ENCODE measurements at places on chromosomes 12 and 14.

GRCh38 chr14:75277815-75278421 is 710 bp upstream of the FOS start:
- no peak for DNase-seq

GRCh38 chr14:71206766-71207371 is 299.6 kb downstream of the PCNX1 start:
- DNase-seq: no peak

DNA sequence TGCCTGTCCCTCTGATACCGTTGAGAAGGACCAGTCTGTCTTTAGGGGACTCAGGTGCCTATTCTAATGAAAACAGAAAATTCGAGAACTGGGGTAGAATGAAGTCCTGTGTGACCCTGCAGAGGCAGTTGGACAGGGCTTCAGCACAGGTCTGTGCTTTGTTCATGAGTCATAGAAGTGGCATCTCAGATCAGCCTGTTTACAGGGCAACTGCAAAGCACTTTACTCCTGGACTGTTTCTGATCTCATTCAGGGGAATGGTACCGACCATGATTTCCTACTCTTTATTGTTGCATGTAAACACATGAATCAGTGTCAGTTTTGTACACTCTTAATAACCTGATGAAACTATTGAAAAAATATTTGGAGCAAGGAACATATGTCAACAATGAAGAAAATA is 1517.0 kb downstream of the AACS start:
- no peak for DNase-seq

- DNase-seq: no peak
Observed at GRCh38 chr14:77574446-77575115, 41.9 kb downstream of the SPTLC2 start.

DNA sequence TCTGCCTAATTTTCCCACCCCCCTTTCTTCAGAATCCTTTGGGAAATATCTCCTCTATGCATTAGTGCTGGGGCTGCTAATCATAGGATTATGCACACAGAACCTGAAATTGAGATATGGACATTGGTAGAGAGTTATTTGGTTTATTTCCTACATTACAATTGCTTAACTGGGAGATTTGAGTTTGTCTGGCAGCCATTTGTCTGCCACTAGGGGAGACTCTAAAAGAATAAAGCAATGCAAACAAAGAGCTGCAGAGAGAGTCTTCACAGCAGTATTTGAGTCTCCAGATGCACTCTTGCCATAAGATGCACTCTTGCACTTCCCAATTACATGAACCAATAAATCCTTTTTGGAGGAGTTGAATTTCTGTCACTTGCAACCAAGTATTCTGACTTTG is 12.0 kb upstream of the PCNX4 start:
- DNase-seq: no peak

DNA sequence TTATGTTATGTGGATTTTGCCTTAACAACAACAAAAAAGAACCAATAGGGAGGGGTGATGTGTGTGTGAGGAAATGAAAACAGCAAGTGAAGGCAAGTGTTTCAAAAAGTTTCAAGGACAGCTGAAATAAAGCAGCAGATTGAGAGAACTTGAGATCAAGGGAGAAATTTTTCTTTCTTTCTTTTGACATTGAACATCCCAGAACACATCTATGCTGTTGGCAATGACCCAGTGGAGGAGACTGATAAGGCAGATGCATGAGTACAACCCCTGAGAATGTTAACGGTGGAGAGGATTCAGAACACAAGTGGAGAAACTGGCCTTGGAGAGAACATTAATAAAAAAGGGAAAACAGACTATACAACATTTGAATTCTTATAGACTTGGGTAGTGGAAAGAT is 2.9 kb downstream of the LLPH start:
- DNase-seq: no peak

DNA sequence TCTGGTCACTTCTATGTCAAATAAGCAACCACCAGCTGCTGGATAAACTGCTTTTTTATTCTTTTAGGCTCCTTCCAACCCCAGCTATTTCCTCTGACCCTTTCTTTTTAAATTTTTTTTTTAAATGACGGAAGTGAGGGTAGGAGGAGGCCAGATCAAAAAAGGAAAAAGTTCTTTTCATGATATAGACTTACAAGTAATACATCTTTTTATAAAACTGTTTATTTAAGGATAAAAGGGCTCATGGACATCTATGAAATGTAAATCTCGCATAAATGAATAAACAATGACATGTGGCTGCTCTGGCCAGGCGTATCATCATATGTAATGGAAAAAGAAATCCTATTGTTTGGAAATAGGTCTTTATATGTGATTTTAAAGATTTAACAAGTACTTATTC is 169.0 kb upstream of the ATP2B1 start:
- DNase-seq: no peak

GRCh38 chr12:121159467-121160307 is 27.0 kb downstream of the P2RX7 start:
- DNase-seq: no peak

DNA sequence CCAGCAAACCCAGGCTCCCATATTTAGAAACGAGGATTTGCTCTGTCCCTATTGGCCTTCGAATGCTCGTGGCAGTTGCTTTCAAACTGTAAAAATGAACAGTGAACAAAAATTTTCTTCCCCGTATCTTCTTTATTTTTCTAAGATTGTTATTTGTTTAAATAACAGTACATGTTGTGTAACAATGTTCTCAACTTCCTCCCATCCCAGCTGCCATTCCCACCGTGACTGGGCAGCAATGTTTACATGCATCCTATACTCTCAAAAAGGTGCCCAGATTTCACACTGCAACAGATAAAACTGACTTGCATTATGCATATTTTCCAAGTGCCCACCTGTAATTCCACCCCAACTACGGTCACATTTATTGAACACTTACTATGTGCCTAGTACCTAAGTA is 12.8 kb downstream of the VCPKMT start:
- DNase-seq: no peak

DNA sequence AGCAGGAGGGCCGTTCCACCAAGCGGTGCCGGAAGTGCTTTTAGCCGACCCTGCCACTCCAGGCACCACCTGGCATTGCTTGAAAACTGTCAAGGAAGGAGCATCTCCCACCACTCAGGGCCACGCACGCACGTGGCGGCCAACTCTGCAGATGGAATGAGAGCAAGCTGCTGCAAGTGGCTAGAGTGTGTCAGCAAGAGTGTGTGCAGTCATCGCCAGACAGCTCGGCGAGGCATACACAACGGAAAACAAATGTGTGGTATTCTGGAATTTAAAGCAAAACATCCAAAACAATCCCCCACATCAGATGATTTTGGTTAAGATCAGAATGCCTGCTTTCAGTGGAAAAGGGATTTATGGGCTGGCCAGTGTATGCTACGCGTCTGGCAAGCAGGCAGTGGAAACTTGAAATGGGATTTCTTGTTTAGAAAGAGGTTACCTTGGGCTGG is 11.2 kb downstream of the CD9 start:
- no peak for DNase-seq

DNA sequence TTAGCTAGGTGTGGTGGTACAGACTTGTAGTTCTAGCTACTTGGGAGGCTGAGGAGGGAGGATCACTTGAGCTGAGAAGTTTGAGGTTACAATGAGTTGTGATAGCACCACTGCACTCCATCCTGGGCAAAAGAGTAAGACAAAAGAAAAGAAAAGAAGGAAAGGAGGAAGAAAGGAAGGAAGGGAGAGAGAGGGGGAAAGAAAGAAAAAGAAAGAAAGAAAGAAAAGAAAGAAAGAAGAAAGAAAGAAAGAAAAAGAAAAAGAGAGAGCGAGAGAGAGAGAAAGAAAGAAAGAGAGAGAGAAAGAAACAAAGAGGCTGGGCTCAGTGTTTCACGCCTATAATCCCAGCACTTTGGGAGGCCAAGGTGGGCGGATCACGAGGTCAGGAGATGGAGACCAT is 10.3 kb upstream of the GNPTAB start:
- no peak for DNase-seq

DNA sequence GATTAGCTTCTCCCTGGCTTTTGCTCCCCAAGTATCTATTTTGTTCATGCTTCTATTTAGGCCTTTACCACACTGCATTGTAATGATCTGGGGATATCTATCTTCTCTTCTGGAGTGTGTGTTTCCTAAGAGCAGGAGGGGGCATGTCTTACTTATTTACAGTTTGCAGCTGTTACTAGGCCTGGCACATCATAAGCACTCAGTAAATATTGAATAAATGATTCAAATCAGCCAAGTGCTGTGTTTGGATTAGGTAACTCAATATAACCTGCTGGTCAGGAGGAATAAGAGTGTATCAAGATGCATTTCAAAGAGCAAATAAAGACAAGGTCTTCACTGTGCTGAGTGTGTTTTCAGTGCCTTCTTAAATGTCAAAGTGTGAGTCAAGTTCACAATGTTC is 186.1 kb downstream of the FOXG1 start:
- DNase-seq: peak; percentile 49

DNA sequence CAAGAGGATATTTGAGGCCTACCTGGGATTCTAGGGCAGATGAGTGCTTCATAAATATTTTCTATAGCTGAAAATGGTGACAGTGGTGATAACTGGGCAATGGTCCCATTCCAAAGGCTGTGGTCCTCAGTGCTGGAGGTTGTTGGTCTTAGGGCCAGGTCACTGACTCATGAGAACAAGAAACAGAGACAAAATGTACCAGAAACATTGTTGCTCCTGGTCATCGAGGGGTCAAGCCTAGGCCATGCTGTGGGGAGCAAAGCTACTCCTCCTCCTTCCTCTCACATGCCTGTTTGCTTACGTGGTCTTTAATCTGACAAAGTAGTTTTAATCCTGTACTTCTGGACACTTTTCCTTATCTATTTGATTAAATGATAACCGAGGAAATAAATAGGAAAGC is 33.8 kb downstream of the ERG28 start:
- no peak for DNase-seq

DNA sequence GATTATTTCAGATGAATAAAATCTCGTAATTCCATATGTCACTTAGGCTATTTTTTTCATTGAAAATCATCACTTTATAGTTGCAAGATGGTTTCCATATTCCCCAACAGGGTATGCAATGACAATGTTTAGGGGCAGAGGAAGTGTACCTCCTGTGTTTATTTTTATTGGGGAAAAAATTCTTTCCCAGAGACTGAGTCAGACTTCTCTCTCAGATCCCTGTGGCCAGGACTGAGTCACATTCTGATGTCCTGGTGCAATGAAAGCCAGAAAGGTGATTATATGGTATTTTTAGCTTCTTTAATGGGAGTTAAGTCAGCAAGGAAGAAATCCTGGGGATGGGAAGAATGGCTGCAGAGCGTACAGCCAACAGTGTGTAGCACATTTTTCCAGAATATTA is 196.9 kb upstream of the ALG10 start:
- DNase-seq: no peak

DNA sequence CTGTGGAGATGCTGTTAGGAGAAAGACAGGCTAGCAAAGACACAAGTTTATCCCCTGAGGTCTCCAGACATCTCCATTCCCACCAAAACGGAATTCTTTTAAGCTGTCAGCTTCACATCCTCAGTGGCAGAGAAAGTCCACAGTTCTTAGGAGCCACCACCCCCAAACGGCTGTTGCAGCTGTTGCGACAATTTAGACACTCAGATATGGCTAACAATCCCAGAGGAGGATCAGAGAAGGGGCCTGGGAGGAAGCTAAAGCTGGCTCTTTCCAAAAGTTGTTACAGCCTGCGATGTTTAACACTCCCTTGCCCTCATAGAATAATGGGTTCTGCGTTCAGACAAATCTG is 1.9 kb upstream of the ATP5MC2 start:
- DNase-seq: no peak

DNA sequence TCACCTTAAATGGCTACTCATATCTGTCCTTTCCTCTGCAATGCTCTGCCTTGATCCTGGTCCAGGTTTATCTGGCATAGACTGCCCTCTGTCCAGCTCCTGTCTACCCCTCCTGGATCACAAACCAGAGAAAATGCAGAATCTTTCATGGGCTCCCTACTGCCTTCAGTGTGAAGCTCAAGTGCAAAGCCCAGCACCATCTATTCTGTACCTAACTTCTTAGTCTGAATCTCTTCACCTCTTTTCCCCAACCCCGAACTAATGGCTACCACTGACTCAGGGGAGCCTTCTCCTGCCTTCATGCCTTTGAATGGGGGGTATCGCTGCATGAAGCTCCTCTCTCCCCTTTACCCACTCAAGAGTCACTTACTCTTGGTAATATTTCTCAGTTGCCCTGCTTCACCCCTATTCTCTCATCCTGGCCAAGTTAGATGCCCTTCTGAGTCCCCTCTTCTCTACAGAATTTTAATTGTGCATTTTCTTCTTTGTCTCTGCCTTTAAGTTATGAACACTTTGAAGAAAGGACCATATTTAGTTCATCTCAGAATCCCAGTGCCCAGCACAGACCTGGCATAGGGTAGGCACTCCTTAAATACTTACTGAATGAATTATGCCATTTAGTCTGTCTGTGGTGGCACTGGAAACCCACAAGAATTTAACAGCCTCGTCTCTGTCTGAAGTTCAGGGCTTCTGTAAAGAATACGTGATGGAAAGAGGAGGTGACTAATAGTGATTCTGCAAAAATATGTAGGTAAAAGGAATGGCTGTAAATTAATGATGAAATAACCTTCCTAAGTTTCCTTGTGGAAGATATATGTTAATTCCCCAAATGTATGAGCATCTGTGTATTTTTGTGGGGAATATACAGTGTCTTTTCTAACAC is 191.3 kb upstream of the AMIGO2 start:
- DNase-seq: no peak

DNA sequence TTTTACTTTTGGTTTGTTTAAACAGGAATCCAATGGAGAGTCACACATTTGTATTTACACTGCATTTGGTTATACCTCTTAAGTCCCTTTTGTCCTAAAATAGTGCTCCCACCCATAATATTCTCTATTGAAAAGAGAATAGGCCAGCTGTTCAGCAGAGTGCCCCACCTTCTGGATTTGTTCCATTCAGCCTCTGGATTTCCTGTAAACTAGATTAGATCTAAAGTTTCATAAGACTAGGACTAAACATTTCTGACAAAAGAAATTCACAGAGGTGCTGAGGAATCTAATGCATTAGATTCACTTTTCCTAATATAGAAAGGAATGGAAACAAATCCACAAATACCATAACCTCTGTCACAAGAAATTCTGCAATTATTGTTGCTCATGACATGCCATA is 38.1 kb downstream of the GCH1 start:
- DNase-seq: no peak

DNA sequence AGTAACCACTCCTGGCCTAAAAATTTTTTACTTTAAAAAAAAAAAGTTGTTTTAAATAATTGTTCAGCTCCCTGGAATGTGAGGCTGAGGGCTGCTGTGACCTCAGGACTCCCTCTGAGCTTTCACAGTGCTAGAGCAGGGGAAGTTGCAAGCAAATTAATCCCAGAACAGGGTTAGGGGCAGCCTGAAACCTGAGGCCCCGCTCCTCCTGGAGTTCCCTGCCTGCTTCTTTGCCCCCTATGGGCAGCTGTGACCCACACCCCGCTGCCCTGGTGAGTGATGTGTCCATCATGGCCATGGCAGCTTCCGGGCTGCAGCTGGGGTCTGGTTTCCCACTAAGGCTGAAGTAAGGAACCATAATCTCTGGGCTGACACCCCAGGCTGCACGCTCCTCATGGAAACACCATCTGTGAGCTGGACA is 9.5 kb downstream of the RITA1 start:
- DNase-seq: no peak

- DNase-seq: no peak
Observed at GRCh38 chr12:50038336-50038735, 13.0 kb upstream of the RACGAP1 start.
